ENCODE measurements at places on chromosomes 2 and 18. TPM values are rescaled to one million over a fixed set of nuclear protein-coding genes. Genes with fewer than 3 reads are reported as not detected.

DNA sequence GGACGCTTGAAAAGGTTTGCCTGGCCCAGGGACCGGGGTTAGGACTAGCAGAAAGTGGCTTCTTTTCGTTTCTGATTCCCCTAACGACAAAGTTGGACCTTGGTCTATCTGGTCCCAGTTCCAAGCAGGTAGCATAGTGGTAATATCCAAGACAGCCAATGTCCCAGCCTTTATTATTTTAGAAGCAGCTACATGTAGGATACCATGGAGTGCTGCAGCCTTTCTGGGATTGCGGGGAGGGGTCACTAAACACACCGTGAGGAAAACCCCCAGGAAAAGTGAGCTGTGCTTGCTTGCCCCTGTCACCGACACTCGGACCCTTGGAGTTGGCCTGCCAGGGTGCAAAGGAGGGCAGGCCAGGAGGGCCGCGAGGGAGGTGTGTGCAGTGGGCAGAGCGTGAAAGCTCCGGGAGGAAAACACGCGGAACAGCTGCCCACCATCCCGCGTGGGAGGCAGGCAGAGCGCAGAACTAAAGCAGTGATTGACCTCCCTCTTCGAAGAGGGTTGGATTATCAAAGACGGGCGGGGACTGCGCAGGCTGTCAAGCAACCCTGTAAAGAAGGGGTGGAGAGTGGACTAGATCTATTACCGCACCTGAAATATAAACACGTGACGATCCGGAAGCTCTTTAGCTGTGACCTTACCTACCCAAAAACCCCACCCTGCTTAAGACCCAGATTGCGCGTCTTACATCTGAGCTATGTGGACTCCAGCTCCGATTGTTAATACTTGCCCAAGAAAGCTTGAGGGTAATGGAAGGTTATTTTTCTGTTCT, 624 bp upstream of the MAP4K3 start:
- no peak for DNase-seq

DNA sequence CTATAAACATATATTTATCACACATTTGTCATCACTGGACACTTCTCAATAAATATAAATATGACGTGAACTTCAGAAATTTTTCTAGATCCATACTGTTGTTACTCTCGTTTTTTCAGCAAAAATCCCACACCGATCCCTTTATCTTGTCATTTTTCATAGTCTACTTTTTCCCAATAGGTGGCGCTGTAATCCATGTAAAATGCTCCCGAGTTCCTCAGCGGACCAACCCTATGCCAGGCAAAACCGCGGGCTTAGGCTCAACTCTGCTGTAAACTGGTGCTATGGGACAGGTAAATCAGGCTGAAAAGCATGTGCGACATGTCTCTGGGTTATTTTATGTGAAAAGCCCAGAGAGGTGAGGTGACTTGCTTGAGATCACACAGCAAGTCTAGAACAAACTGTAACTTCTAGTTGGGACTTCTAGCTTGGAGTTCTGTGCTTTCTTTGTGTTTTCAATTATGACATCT, 104.0 kb downstream of the COBLL1 start:
- peak; percentile 68 for DNase-seq

Gene SLC4A3
- 5.2 TPM for polyA plus RNA-seq

Gene B3GNT2
- 17.5 TPM for polyA plus RNA-seq

DNA sequence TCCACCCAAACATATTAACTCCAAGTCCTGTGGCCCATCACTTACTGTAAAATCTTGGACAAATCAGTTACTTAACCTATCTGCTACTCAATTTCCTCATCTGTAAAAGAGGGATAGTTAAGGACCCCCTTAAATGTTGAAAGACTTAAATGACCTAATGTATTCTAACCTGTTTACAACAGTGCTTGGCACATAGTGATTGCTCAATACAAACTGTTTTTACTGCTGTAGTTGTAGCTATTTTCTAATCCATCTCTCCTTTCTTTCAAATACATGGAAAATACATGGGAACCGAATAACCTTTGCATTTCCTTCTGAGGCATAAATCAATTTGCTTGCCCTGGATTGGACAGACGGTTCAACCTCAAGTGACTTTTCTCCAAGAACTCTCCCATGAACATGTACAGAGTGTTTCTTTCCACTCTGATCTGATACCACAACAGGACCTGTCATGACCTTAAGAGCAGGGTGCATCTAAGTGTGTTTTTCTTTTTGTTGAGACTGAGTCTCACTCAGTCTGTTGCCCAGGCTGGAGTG, 2.7 kb downstream of the LNPK start:
- DNase-seq = no peak

Gene STARD6
- not detected for polyA plus RNA-seq

DNA sequence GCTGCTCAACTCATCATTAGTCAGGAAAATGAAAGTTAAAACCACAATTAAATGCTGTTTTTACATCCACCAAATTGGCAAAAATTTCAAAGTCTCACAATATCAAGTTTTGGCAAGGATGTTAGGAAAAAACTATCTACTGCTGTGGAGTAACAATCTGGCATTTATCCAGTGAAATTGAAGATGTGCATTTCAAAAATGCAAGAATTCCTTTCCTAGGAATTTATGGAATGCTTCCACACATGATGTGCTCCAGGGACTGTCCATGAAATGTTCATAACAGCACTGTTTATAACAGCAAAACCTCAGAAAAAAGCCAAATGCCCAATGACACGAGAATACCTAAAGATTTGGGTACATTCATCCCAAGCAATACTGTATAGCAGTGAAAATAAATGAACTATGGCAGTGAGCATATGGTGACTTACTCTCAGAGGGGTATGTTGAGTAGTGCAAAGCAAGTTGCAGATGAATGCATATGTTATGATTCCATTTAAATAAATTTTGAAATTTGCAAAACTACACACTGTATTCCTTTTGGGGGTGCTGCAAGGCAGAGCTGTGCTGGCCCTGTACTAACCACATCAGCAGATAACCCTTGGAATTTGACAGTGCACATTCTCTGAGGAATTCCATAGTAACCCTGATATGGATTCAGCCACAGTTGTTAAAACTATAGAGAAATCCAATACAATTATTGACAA, 41.3 kb upstream of the GYPC start:
- DNase-seq = no peak

GRCh38 chr2:105919191-105919811, 174.6 kb downstream of the NCK2 start:
- no peak for DNase-seq

Gene SERPINB10
- polyA plus RNA-seq = not detected

DNA sequence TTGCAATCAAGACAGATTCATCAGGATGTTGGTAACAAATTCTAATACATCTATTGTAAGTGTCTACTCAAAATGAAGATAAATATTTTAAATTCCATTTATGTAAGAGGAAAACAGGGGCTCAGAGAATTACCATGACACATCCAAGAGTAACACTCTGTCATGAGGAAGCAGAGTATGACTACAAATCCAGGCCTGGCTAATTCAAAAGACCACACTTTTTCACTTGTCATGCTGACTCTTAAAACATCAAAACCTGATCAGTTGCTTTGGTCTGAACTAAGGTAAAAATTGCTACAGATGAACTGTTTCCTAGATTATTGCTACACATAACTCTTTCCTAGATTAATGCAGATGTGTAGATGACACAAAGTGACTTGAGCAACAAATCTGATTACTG, 880.6 kb downstream of the TSN start:
- no peak for DNase-seq

Gene ST3GAL5
- polyA plus RNA-seq = 7.0 TPM

DNA sequence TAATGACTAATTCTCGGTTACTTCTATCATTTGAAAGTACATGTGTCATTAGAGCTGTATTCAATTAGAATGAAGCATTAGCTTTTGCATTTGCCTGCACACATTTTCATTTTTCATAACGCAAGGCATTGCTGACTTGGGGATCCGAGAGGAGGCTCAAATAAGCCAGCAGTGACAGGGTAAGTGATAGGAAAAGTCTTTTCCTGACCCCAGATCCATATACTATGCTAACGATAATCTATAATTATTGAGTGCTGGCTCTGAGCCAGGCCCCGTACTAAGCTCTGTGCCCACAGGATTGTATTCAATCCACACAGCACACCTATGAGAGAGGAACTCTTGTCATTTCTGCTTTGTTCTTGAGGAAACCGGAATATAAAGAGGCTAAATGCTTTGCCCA, 168.2 kb downstream of the VWC2L start:
- DNase-seq = no peak

DNA sequence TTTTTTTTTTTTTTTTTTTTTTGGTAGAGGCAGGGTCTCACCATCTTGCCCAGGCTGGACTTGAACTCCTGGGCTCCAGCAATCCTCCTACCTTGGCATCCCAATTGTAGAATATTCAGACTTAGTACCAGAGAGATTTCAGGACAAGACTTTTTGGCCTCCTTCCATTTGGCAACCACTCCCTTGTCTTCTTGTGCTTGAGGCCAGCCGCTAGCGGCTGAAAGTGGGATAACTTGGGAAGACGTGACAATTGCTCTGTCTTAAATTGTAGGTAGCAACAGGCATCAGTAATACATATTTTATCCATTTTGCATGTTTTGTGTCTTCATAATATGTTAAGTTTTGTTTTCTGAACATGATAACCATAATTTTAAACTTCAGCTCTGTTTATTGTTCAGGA, 53.3 kb upstream of the TTN start:
- no peak for DNase-seq

Gene VWC2L
- not detected for polyA plus RNA-seq

DNA sequence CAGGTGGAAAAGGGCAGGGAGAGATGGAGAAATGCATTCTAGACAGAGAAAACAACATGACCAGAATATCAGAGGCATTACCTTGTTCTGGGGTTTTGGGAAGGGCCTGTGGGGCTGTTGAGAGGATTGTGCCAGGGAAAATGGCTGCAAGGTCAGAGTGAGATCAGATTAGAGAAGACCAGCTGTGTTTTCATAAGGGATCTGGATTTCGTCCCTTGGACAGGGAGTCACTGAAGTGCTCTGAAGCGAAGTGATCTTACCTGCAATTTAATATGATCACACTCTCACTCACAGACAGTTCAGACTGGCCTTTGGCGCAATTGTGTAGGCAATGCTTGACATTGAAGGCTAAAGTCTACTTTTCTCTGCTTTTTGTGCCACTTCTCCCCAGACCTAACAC, 20.3 kb upstream of the REG3G start:
- DNase-seq = peak; percentile 62

Gene RUFY4
- not detected for polyA plus RNA-seq

Gene ARHGAP15
- polyA plus RNA-seq = 5.7 TPM
